ENCODE measurements at places on chromosomes 7 and 10.

DNA sequence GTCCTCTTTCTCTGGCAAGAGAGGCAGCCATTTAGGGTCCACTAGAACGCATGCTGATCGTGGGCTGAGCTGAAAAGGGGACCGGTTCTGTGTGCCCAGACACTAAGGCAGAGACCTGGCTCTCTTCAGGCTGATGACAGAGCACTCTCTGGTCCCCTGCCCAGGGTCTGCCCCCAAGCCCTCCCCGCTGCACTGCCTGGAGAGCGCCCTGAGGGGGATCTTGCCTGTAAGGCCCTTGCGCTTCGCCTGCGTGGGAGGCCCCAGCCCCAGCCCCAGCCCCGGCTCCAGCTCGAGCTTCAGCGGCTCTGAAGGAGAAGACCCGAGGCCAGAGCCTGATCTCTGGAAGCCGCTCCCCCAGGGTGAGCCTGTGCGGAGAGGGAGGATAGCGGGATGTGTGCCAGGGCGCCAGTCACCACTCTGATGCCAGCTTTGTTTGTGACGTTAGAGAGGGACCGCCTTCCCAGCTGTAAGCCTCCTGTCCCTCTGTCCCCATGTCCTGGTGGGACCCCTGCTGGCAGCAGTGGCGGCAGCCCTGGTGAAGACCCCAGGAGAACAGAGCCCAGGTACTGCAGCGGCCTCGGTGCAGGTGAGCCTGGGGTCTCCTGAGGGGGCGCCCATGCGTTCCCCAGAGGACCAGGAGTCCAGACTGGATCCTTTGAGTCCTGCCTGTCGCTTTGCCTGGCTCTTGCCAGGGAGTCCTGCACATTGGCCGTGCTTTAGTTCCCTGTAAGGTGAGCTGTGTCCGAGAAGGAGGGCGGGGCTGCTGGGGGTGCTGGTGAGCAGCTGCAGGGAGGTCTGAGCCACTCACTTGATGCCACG lies 43.2 kb downstream of the ZNF467 start:
- DNase-seq = no peak

DNA sequence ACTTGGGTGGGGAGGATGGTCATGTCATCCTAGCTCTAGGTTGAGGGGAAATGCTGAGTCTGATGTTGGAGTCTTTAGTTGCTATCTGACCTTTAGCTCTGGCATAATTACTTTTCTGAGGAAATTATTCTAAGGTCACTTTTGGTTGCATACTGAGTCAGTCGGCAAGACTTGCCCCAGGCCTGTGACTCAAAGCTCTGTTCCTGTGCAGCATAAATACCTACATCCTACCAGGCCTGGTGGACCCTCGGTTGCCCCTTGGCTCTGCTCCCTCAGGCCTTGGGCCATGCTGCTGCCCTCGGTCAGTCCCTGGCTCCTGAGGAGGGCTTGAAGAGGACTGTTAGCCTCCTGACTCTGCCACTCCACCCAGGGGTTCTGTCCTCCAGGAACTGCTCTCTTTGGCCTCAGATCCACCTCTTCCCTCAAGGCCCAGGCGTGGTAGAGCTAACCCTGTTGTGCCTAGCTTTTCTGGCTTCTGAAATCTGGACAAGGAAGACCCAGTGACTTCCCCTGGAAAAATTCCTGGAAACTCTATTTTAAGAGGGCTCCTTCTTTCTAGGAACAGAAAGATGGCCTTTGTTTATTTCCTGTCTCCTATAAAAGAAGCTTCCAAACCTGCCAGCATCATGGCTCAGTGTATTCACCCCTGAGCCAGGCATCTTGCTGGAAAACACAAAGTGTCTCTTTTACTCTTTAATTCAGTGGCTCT lies 71.2 kb downstream of the TMEM178B start:
- no peak for DNase-seq

GRCh38 chr7:57579454-57579853 lies 129.5 kb downstream of the ZNF716 start:
- DNase-seq = no peak

DNA sequence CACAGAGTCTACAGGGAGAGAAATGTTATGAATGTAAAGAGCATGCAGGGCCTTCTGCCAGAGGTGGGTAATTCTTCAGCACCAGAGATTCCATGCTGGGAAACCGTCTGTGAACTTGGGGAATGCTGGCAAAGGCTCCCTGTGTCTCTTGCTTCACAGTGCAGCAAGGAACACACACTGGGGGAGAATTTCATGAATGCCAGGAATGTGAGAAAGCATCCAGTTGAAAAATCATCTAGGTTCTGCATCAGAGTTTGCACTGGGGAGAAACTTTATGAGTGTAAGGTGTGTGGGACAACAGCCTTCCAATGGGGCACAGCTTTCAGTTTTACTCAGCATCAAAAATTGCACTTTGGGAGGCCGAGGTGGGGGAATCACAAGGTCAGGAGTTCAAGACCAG lies 224.3 kb upstream of the IGFBP3 start:
- DNase-seq = no peak

DNA sequence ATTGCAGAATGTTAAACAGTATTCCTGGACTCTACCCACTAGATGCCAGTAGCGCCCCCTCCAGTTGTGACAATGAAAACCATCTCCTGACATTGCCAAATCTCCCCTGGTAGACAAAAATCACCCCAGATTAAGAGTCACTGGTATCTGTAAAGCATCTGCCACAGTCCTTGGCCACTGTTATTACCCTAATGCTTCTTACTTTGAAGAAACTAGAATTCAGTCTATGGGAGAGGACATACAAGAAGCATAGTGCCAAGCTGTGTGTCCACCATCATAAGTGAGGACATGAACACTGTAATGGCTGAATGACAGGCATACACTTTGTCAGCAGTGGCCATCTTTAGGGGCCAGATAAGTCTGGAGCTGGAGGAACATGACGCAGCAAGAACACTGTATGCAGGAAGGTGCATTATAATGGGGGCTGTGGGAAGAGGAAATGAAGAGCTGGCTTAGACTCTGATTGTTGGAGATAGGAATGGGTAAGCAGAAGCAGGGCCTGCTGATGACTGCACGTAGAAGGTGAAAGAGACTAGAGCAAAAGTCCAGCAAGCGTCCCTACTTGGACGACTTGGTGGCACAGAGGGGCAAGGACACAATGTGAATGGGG lies 32.5 kb downstream of the CBX3 start:
- DNase-seq = no peak

GRCh38 chr7:19099194-19099593 lies 18.2 kb downstream of the TWIST1 start:
- no peak for DNase-seq

- no peak for DNase-seq
These were observed 35.2 kb downstream of the VCL start for GRCh38 chr10:74032900-74033655.

DNA sequence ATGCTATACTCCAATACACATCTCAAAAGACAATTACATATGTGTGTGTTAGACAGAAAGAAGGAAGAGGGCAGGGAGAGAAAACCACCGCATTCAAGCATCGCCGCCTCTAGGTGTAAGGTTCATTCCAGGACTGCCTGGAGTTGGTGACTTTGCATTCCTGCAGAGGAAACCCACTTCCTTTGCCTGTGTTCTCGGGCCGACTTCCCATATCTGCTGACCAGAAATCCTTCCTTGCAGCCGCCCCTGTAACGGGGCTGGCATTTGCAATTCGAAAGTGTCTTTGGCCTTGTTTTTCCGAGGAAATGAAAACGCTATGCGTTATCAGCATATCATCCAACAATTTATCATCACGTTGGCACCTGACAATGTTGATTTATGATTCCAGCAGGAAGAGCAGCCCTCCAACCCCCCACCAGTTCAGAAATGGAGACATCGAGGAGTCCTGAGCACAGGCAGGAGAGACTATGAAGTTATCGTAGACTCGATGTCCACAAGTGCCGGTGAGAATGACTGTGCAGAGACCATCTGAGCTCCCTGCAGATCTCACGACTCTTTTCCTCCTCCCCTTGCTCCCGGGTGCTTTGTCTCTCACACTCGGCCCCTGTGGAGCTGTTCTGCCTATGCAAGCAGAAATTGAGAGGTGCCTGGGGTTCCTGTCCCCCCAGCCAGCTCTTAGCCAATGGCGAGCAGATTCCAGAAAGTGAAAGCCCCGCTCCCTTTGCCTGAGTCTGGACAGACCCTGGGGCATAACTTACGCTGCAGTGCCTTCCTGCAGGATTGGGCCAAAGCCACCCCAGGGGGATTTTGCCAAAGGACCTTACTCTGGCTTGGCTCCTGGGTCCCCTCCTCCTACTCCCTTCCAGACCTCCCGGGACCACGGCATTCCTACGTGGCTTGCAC lies 68.9 kb upstream of the FOXK1 start:
- no peak for DNase-seq

GRCh38 chr7:49763791-49764190 lies 9.6 kb upstream of the VWC2 start:
- DNase-seq = no peak

DNA sequence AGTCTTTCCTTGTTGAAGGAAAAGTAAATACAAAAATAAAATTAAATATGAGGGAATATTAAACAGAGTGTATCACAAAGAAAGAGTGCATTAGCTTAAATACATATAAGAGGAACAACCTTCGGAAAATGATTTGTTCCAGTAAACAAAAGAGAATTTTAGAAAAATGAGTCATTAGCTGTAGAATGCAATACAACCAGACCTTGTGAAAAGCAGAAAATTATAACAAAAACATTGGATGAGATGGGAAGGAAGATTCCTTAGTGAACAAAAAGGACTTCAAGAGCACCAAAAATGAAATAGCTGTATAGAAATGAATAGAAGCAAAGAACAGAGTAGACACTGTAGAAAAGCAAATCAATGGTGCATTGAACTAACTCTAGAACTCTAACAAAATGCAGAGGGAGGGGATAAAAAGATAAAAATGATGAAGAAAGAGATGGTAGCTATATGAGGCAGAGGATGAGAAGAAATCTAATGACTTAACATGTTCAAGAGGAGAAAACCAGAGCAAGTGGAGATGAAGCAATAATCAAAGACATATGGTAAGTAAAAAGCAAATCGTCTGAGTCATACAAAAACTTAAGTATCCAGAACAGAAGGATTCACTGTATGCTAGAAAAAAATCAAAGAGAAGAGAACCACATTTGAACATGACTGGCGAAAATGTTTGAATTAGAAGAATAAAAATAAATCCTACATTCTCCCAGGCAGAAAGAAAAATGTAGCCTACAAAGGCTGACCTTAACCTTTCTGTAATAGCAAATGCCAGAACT lies 190.5 kb downstream of the TMEM26 start:
- DNase-seq = no peak

Measured in stimulated activated CD4-positive, alpha-beta T cell treated with anti-CD3 and anti-CD28 coated beads, Interleukin-1b, Interleukin-23, amount 100 ng/mL, for 48 hours (primary cell).